ENCODE measurements at places on chromosomes 12 and 14.

- no peak for DNase-seq
Observed at GRCh38 chr14:64053694-64054669, 201.2 kb downstream of the SYNE2 start.

GRCh38 chr12:26519462-26519861 lies 313.5 kb downstream of the ITPR2 start:
- no peak for DNase-seq

GRCh38 chr14:87767567-87767901 lies 225.4 kb downstream of the GALC start:
- no peak for DNase-seq

DNA sequence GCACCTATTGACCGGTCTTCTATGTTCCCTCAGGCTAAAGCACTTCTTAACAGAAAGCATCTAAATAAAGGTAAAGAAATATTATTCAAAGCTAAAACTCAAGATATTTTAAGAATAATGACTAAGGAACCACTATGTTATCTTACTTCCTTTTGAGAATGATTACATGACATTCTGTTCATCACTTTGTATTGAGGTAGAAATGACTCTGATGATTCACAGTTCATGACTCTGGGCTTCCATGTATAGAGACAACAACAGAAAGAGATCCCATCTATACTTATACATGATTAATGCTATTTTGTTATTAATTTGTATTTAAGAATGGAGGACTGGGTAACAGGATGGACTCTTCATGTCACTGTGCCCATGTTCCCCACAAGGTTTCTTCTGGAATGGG lies 218.3 kb upstream of the OR4E1 start:
- DNase-seq: no peak

DNA sequence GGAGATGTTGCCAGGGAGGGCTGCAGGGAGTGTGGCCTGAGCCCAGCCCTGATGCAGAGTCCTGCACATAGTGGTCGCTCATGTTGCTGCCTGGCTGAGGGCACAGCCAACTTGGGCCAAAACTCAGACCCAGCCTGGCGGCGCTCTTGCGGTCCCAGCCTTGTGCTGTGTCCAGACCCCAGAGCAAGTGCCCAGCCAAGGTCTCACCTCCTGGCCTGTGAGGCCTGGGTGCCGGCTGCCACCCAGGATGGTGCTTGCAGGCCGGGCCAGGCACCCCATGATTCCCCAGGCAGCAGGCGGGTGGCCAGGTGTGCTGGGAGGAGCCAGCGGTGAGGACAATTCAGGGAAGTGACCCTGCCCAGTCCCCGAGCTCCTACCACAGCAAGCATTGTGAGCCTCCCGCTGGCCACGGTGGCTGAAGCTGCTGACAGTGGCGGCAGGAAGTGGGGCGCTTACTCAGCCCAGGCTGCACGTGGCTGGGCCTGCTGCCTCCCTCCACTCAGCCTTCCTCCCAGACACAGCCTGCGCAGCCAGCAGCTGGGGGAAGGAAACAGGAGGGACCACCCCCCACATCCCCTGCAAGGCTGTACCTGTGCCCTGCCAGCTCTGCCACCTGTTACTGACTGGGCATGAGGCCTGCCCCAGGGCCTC lies 17.7 kb upstream of the PGF start:
- peak; percentile 25 for DNase-seq

DNA sequence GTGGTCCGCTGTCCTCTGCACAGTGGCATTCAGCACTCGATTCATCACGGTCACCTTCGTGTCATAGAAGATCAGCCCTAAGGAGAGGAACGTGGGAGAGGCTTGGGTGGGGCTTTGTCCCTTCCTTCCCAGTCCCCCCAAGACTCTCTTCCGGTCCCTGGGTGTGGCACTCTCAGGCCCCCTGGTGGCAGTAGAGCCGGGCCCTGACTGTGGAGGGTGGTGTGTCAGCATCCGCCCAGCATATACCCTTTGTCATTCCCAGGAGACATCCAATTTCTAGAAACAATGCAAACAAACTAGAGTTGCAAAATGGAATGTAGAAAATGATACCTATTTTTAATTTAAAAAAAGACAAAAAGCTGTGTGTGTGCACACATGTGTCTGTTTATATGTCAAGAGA lies 45.0 kb downstream of the TRAFD1 start:
- DNase-seq: no peak

- DNase-seq: no peak
Observed at GRCh38 chr12:75361408-75361807, 26.9 kb downstream of the GLIPR1L1 start.

GRCh38 chr12:69630191-69630590 lies 19.5 kb upstream of the LRRC10 start:
- DNase-seq: no peak

- DNase-seq: no peak
Observed at GRCh38 chr12:19652386-19652785, 213.1 kb downstream of the AEBP2 start.

DNA sequence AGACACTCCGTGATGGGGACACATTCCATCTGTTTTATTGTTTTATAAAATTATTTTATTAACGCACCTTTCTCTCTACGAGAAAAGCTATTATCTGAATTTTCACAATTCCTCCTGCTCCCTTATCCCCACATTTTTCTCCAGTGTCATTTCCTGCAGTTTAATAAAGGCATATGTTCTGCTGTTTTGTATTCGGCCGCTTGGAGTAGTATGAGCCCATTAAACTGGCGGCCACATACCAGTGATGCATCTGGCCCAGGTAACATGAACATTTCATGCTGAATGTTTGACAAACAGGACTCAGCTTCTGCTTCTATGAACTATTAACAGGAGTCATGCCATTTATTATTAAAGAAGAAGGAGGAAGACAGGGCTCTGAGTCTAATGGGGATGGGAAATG lies 511.0 kb downstream of the TMEM121 start:
- DNase-seq: no peak

DNA sequence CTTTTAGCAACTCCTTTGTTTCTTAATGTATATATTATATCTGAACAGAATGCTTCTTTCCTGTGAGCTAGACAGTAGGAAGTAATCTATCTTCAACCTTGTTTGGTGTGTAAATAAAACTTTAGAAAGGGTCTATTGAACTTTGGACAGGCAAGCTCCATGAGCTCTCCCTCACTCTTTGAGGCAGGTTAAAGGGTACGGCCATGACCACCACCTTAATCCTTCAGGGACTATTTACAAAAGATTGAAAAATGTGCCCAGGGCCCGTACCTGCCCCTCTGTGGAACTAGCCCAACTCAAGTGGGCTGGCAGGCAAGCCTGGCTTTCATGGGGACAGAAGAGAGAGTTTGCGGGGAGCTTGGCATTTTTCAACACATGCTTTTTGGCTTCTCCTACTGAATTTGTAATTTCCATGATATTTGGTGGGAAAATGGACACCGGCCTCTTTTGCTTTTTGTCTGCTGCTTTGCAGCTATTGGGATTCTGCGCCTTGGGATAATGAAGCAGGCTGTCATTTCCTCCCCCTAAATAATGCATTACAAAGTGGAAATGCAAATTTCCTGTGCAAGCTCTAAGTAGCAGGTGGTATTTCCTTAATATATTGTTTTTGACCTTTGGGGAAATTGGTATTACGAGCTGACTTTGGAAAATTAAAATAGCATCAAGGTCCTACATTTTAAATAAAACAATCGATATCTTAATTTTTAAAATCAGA lies 106.0 kb downstream of the HMGA2 start:
- no peak for DNase-seq

- DNase-seq: no peak
Observed at GRCh38 chr12:389142-390096, at the start of gene KDM5A. TSS of gene KDM5A (minus strand) at chr12:389320. CDS start at chr12:389091, 229 bp downstream.

- peak; percentile 23 for DNase-seq
Observed at GRCh38 chr14:69460093-69460701, 24.3 kb upstream of the PLEKHD1 start.

DNA sequence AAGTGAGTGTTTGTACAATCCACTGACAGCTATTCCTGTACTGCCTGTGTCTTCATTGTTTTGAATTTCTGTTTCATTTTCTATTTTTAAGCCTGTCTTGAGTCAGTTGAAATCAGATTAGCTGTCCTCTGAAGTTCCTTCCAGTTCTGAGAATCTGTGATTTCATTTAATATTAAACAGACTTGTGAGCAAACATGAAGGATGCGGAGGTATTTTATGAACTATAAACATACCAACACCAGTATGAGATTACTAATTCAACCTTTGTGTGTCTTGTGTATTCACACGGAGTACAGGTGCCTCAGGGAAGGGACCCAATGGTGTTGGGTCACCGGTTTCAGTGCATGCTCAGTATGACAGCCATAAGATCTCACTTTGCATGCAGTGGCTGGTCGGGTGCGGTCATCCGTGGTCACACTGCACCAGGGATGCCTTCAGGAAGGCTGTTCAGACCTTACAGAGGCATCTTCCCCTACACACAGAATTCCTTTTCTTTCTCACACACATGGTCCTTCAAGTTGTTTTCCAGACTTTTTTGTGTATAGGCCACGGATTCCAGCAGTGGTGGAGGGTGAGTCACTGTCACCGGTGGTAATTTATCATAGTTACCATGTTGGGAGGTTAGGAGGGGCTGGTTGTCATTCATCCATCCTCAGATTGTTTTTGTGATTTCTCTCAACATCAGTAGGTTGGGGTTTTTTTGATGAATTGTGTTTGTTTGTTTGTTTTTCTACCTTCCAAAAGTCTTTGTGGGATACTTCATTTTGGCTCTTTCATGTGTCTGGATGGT lies 103.0 kb upstream of the SFSWAP start:
- no peak for DNase-seq

- no peak for DNase-seq
Observed at GRCh38 chr14:46487582-46488350, 163.8 kb downstream of the RPL10L start.

GRCh38 chr14:62117751-62118105 lies 355.5 kb downstream of the SNAPC1 start:
- DNase-seq: peak; percentile 29

DNA sequence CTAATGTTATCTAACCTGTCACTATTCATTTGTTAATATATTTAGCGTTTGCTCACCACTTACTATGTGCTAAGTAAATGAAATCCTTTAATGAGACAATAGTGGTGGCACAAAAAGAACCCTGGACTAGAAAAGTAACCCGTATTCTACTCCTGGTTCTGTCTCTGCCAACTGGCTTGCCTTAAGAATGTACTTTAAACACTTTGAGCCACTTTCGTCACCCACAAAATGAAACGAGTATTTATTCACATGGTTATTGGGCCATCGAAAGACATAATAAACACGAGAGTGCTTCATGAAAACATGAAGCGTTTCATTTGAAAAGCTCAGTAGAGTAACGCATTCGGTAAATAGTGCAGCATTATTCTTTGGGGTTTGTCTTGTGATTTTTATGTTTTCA lies 254.7 kb downstream of the EGLN3 start:
- no peak for DNase-seq

GRCh38 chr12:98439981-98440581 lies 75.3 kb upstream of the TMPO start:
- no peak for DNase-seq

DNA sequence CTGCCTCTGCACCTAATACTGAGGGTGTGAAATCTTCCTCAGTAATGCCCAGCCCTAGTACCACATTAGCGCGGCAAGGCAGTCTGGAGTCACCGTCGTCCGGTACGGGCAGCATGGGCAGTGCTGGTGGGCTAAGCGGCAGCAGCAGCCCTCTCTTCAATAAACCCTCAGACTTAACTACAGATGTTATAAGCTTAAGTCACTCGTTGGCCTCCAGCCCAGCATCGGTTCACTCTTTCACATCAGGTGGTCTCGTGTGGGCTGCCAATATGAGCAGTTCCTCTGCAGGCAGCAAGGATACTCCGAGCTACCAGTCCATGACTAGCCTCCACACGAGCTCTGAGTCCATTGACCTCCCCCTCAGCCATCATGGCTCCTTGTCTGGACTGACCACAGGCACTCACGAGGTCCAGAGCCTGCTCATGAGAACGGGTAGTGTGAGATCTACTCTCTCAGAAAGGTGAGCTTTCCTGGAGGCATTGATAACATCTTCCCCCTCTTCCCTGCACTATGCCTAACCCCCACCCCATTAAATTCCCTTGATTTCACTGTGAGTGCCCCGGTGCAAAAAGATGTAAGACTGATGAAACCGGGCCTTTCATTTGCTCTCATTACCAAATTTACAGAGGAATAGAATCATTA lies 291.4 kb downstream of the NAV3 start:
- no peak for DNase-seq

GRCh38 chr12:121237415-121237814 lies 27.5 kb downstream of the P2RX4 start:
- no peak for DNase-seq

GRCh38 chr12:5377997-5378592 lies 53.8 kb upstream of the NTF3 start:
- no peak for DNase-seq

DNA sequence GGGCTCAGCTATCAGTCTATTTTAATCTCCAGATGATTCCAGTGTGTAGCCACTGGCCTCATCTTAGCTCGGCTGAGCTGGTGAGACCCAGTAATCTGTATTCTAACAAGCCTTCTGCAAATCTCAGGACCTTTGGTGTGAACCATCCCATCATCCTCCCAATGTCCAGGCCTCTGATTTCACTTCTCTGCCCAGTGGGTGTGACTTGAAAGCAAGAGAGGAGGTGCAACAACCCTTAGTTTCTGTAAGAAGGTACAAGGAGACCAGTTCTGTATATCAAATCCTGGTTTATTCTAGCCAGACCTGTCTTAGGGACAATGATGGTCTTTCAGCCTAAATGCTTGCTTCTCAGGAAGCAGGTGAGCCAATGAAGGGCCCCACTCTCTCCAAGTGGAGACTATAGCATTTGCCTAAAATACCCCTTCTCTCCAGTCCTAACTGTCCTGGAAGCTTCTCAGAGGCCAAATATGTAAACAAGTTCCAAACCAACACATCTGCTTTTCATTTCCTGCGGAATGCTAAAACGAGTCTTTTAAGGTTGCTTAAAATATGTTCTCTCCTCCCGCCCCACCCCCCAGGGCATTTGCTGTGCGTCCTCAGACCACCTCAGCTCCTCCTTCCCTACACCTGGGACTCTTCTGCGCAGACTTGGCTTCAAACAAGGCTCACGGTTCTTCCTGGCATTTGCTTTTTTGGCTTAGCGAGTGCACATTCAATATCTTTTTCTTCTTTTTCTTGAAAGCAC lies 78.4 kb upstream of the FUT8 start:
- no peak for DNase-seq

DNA sequence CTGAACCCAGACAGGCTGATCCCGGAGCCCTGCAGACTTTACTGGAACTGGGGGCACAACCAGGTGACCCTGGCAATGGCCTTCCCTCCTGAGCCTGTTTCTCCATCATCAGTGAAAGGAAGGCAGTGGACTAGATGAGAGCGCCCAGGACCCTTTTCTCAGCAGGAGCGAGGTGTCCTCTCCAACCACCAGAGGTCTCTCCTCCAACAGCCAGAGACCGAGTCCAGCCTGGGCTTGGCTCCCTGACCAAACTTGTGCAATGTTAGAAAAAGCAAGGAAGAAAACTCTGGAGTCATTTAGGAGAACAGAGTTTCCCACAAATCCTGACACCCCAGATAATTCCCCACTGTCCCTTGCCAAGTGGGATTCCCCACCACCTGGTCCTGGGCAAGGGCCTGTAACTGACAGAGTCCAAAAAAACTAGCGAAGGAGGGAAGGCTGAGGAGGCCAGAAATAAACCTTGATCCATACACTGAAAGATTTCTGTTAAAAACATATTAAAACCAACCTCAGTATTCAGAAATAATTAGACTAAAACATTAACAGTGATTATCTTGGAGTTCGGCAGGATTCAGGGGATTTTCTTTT lies 9.0 kb downstream of the RPS6KL1 start:
- peak; percentile 7 for DNase-seq

- DNase-seq: no peak
Observed at GRCh38 chr14:23103581-23103980, 1.2 kb downstream of the CIROP start.

- no peak for DNase-seq
Observed at GRCh38 chr14:98840091-98840490, 431.9 kb downstream of the BCL11B start.

All from NCI-H146 (cell line).